ENCODE measurements at places on chromosomes 3 and 15. TPM values are rescaled to one million over a fixed set of nuclear protein-coding genes. Genes with fewer than 3 reads are reported as not detected.

TMEM212 gene
- total RNA-seq: not detected

DNA sequence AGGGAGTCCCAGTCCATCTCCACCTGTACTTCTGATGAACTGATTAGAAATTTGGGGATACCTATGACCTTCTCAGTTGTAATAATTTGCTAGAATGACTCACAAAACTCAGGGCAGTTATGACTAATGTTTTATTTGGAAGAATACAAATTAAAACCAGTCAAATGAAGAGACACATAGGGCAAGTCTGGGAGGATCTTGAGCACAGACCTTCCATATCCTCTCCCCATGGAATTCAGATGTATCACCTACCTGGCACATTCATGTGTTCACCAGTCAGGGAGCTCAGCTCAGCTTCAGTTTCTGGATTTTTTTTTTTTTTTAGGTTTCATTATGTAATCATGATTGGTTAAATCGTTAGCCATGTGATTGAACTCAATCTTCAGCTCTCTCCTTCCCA lies 247.7 kb downstream of the VGLL3 start:
- no peaks in the 10 kb centered on the region for H3K36me3 ChIP-seq
- no peaks in the 10 kb centered on the region for H3K27me3 ChIP-seq
- H3K4me1 ChIP-seq: no peaks in the 10 kb centered on the region
- no peak overlapping the region for H3K27ac ChIP-seq

GRCh38 chr3:158273656-158274055 lies 163.8 kb downstream of the RSRC1 start:
- no peaks in the 10 kb centered on the region for H3K27me3 ChIP-seq
- no peak overlapping the region for H3K27ac ChIP-seq
- H3K36me3 ChIP-seq: no peaks in the 10 kb centered on the region
- peaks cover 6% of the 10 kb centered on the region for H3K4me1 ChIP-seq

- H3K4me3 ChIP-seq: no peak overlapping the region
- no peaks in the 10 kb centered on the region for H3K27me3 ChIP-seq
- H3K4me1 ChIP-seq: peaks cover 45% of the 10 kb centered on the region
Measured at GRCh38 chr3:155739154-155739553, 5.7 kb downstream of the PLCH1 start.
